ENCODE measurements at places on chromosomes 16 and 17. TPM values are rescaled to one million over a fixed set of nuclear protein-coding genes. Genes with fewer than 3 reads are reported as not detected.

NOD2 gene
- total RNA-seq: 15.2 TPM

TNFSF13 gene
- 79.2 TPM for total RNA-seq

FZD2 gene
- 12.1 TPM for total RNA-seq

PRR15L gene
- 39.1 TPM for total RNA-seq

GRCh38 chr16:31438414-31438813 lies 4.2 kb downstream of the ZNF843 start:
- no peak overlapping the region for H3K4me3 ChIP-seq
- H3K27me3 ChIP-seq: no peaks in the 10 kb centered on the region
- no peak for DNase-seq
- H3K27ac ChIP-seq: no peak overlapping the region
- H3K36me3 ChIP-seq: no peaks in the 10 kb centered on the region

Measured in left lung (tissue), 14 donors.